Stimulated activated CD4-positive, alpha-beta T cell treated with anti-CD3 and anti-CD28 coated beads, Interleukin-4, amount 100 ng/mL, for 4 hours (primary cell): ENCODE measurements at places on chromosomes 2 and 18.

DNA sequence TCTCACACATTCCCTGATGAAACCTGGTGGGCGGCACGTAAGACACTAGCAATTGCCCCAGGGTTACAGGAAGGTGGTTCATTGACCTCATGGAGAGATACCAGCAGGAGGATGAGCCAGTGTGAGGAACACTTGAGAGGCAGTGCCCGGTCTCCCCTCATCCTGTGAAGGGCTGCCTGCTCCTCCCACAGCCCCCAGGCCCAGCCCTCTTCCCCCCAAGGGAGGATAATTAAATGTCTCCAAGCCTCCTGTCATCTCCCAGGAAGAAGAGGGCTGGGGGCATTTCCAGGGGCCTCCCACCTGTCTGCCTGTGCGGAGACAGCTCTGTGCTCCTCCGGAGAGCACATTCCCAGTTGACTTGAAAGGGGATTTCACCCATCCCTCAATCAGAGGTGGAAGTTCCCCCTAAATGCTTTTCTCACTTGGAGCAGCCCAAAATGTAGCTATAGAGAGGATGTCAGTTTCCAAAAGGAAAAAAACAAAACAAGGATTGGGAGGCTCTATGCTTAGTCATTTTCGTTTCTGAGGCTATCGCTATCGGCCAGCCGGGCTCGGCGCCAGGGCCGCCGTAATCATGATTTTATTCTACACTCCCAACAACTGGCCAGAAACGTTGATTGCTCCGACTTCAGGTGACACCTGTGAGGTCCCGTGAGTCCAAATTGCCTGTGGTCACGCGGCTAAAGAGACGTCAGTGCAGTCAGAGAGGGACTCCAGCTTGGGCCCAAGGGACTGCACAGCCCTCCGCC, 7.1 kb downstream of the KCNF1 start:
- no peak for DNase-seq

DNA sequence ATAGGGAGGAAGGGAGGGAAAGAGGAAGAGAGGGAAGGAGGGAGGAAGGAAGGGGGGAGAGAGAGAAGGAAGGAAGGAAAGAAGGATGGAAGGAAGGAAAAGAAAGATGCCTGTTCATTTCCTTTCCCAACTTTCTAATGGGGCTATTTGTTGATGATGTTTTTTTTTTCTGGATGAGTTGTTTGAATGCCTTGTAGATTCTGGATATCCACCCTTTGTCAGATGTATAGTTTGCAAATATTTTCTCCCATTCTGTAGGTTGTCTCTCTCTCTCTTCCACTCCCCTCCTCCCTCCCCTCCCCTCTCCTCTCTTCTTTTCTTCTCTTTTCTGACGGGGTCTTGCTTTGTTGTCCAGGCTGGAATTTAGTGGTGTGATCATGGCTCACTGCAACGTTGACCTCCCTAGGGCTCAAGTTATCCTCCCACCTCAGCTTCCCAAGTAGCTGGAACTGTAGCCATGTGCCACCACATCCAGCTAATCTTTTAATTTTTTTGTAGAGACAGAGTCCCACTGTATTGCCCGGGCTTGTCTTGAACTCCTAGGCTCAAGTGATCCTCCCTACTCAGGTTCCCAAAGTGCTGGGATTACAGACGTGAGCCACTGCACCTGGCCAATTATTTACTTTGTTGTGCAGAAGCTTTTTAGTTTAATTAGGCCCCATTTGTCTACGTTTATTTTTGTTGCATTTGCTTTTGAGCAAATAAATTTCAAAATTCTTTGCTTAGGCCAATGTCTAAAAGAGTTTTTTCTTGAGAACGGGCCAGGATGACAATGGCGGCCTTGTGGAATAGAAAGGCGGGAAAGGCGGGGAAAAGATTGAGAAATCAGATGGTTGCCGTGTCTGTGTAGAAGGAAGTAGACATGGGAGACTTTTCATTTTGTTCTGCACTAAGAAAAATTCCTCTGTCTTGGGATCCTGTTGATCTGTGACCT, 57.3 kb upstream of the FAM117B start:
- DNase-seq: no peak

DNA sequence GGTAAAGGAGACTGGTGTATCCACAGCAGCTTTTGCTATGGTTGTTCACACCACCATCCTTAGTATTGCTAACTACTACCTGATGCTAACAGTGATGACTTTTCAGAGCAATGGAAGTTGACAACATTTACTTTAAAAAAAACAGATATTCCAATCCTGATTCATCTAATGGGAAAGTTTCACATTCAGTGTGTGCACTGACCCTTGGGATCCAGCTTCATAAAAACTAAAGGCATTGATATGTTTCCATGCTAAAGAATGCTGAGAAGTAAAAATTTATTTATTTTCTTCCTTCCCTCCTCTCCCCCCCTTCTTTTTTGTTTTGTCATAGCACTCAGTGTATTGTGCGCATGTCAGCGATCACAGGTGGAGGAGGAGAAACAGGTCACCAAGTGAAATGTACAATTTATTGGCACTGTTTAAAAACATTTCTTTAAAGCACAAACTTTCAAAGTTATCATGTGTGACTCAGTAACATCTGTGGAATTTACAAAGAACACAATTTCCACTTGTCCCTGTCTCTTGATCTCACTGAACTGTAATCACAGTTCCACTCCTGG, 229.9 kb downstream of the ALK start:
- DNase-seq: no peak

- no peak for DNase-seq
These were observed 1.5 kb upstream of the IL1RL2 start for GRCh38 chr2:102185347-102185746.

DNA sequence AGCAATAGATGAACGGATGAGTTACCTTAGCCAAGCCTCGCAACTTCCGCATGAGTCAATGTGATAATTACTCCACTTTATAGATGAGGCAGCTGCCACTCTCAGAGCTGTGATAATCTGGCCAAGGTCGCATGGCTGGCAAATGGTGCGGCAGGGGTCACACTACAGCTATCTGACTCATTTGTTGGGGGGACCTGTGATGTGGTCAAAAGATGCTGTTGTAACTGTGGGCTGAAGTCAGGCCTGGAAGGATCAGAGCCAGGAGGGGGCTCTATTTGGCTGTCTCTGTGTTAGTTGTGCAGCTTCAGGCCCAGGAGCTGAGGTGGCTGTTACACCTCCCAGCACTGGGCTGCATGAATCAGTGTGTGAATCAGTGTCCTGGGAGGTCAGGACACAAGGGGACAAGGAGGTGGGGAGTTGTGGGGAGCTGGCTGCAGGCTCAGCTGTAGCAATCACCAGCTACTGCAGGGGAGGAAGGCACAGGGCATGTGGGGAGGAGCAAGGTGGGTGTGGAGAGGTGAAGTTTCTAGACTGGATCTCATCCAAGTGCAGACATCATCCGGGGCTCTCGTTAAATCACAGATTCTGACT, 33.1 kb downstream of the NGEF start:
- DNase-seq: no peak

- DNase-seq: no peak
These were observed 303.9 kb downstream of the ETAA1 start for GRCh38 chr2:67701011-67701410.

- DNase-seq: no peak
These were observed 12.5 kb downstream of the PASK start for GRCh38 chr2:241136661-241137260.

DNA sequence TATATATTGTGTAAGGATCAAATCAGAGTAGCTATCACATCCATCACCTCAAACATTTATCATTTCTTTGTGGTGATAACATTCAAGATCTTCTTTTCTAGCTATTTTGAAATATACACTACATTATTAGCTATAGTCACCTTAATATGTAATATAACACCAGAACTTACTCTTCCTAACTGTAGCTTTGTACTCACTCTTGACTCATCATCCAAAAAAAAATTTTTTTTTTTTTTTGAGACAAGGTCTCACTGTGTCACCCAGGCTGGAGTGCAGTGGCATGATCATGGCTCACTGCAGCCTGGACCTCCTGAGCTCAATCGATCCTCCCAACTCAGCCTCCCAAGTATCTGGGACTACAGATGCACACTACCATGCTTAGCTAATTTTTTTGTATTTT, 153.3 kb downstream of the EML6 start:
- DNase-seq: no peak

GRCh38 chr2:34570266-34570872, 971.3 kb upstream of the FAM98A start:
- no peak for DNase-seq

DNA sequence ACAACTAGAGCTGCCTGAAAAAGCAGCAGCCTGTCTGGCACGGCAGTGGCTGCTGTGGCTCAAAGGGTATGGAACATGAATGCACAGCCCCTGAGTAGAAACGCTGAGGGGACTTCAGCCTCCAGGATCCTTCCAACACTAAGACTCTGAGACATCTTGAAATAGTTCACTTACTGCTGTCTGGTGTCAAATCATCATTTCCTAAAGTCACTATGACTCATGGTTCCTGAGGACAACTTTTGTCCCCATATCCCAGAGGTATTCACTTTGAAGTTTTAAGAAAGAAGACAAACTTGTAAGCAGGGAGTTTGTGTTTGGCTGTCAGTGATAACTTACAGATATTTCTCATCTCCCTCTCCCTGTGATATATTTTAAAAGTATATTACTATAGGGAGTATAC, 33.3 kb upstream of the NEB start:
- DNase-seq: no peak

GRCh38 chr2:69422198-69422597, 15.0 kb downstream of the NFU1 start:
- no peak for DNase-seq

GRCh38 chr2:46787364-46787763, 128.2 kb downstream of the MCFD2 start:
- DNase-seq: no peak

GRCh38 chr2:88857274-88857741, 165.8 kb downstream of the RPIA start:
- DNase-seq: no peak

- no peak for DNase-seq
These were observed 6.1 kb downstream of the BCL2 start for GRCh38 chr18:63313396-63313917.

DNA sequence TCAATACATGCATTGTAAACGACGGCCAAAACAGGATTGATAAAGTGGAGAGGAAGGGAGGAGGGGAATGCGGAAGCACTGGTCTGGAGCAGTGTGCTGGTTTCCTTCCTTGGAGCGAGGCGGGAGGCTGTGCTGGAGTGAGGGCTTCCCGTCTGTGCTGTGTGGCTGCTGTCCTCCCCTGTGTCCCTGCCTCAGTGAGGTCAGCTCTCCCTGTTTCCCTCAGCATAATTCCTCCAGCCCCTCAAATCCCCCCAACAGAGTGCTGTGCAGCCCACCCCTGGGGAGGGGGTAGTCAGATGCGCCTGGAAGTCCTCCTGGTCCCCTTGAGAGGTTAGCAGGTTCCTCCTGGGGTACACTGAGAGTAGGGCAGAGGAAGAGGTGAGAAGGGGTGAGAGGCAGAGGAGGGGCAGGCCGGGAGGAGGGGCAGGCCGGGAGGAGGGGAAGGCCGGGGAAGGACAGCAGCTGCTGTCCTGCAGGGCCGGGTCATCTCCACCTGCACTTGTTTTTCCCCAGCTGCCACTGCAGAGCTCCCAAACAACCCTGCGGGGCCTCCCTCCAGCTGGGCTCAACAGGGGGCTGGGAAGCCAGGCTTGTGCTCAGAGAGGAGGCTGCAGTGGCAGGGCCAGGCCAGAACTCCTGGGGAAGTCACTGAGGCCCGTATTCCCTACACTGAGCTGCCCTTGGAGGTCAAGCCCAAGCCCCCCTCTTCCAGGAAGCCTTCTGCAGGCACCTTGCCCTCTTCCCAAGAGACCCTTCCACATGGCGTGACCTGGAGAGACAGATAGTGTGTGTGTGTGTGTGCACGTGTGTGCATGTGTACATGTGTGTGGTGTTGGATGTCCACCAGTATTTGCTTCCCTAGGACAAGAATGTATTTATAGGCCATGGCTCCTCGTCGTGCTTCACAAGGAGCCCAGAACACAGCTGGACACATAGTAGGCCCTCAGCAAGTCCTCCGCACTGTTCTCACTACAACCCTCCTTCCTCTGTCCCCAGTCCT, 13.2 kb upstream of the ATP6V1B1 start:
- DNase-seq: no peak

DNA sequence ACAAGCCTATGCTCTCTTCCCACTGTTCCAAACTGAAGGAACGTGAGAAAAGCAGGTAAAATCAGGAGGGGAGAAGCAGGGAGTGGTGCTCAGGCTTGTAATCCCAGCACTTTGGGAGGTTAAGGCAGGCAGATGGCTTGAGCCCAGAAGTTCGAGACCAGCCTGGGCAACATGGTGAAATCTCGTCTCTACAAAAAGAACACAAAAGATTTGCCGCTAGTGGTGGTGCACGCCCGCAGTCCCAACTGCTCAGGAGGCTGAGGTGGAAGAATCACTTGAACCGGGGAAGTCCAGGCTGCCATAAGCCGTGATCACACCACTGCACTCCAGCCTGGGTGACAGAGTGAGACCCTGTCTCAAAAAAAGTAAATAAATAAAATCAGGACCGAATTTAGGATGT, 1.3 kb upstream of the TMSB10 start:
- no peak for DNase-seq

GRCh38 chr2:5914811-5915611, 222.8 kb downstream of the SOX11 start:
- no peak for DNase-seq

DNA sequence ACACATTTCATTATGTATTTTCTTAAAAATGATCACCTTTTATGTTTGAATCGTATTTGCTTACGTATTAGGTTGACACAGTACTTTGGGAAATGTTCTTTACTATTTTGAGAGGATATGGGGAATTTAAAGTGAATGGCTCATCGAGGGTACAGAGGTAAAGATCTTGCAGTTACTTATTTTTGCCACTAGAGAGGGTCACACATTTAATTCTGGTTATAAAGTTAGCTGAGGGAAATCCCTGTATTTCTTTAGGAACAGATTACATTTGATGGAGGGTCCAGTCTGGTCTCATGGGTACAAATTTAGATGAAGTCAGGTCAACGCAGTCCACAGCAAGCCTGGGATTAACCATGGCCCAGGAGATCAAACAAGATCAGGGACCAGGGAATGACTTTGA, 24.5 kb downstream of the DYNC2LI1 start:
- no peak for DNase-seq

GRCh38 chr2:58449286-58450010, 208.3 kb upstream of the FANCL start:
- DNase-seq: no peak

GRCh38 chr2:106353676-106354075, 114.5 kb downstream of the RGPD3 start:
- DNase-seq: no peak

GRCh38 chr2:21281791-21282514, 158.2 kb downstream of the TDRD15 start:
- no peak for DNase-seq

- no peak for DNase-seq
These were observed 360.0 kb downstream of the RND3 start for GRCh38 chr2:150127346-150127990.
